ENCODE measurements at places on chromosomes 7 and 10.

GRCh38 chr10:77082601-77083252 lies 554.9 kb downstream of the KCNMA1 start:
- ATAC-seq: no peak

DNA sequence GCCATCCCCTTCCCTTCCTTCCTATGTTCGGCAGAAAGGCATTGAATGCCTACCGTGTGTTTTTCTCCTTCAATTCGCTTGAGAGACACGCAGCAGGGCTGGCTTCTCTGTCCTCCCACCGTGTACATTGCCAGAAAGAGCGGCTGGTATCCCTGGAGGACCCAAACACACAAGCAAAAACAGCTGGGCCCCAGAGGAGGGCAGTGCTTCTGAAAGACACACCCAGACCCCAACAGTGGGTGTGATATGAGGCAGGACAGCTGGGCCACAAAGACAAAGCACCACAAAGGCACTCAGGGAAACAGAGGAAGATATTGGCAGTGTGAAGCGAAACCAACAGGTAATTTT lies 133.1 kb upstream of the SH2B2 start:
- ATAC-seq: no peak

DNA sequence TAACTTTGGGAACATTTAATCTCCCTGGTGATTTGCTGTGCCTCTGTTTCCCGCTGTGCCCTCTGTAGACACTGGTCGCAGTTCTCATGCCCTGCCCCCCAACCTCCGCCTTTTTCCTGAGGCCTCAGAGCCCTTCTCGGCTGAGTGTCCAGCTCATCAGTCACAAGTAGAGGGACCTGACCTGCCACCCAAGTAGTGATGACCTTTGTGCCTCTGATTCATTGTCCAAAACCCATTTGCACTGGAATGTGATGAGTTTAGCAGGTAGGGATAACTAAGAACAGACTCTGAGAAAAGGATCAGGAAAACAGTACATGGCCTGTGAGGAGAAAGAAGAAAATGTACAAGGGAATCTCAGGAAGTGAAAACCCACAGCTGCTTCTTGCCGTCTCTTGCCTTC lies 58.8 kb downstream of the LANCL2 start:
- ATAC-seq: no peak

- ATAC-seq: no peak
These were observed 98.3 kb downstream of the KCNMA1 start for GRCh38 chr10:77539147-77539935.

- ATAC-seq: no peak
These were observed 217.5 kb downstream of the SDK1 start for GRCh38 chr7:3518546-3518945.

- no peak for ATAC-seq
These were observed 44.7 kb upstream of the TMEM229A start for GRCh38 chr7:124077546-124077945.

DNA sequence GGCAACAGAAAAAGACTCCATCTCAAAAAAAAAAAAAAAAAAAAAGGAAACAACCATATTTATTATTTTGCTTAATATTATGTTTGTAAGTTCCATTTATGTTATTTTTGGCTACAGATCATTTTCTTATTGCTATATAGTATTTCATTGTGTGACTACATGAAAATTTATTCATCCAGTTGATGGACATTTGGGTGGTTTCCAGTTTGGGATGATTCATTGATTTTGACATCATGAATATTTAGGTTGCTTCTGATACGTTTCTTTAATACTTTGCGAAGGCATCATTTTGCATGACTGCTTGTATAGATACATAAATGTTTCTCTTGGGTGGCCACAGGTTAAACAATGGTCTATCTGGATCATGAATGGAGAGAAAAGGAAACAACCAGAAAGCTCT lies 2.0 kb upstream of the NPSR1 start:
- ATAC-seq: no peak

DNA sequence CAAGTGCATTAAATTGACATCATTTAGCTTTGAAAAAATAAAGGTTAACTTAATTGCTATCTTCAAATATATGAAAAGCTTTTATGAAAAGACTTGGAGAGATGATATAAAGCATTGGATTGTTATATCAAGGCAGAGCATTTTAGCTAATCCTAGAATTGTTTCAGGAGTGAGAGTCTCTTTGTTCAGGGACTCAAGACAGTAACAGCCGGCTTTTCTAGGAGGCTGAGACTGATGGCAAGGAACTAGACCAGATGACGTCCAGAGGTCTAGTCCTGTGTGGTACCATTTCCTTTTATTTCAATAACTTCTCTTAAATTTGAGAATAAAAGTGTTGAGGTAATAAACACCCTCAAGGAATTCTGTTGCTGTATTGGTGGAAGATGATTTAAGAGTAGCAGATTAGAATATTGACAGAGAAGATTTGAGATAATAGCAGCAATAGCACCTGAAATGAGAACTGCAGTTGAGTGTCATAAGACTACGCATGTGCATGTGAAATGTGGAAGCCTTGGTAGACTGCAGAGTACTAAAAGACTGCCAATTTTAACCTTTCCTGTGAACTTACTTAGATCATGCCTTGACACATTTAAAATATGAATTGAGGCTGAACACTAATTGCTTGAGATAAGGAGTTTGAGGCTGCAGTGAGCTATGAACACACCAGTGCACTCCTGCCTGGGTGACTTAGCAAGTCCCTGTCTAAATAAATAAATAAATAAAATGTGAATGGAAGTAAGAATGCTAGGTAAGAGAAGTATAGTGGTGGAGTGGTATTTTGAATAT lies 79.6 kb downstream of the ZNRF2 start:
- no peak for ATAC-seq

- ATAC-seq: no peak
These were observed 1.3 kb upstream of the GET4 start for GRCh38 chr7:875051-875450.

DNA sequence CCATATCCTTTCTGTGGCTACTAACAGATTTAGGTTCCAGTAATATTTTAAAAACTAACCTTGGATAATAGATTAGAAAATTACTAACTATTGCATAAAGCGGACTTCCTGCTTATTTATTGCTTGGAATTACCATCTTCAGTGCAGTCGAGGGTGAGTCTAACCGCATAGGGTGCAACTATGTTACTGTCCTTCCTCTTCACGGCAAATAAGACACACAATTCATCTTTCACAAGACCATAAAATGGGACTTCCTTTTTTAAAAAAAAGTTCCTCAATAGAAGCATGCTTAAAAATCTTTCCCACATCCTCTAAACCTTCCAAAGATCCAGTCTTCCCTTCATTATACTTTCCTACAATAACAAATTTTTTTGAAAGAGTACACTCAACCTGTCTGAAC lies 2.1 kb downstream of the SLC25A40 start:
- no peak for ATAC-seq

DNA sequence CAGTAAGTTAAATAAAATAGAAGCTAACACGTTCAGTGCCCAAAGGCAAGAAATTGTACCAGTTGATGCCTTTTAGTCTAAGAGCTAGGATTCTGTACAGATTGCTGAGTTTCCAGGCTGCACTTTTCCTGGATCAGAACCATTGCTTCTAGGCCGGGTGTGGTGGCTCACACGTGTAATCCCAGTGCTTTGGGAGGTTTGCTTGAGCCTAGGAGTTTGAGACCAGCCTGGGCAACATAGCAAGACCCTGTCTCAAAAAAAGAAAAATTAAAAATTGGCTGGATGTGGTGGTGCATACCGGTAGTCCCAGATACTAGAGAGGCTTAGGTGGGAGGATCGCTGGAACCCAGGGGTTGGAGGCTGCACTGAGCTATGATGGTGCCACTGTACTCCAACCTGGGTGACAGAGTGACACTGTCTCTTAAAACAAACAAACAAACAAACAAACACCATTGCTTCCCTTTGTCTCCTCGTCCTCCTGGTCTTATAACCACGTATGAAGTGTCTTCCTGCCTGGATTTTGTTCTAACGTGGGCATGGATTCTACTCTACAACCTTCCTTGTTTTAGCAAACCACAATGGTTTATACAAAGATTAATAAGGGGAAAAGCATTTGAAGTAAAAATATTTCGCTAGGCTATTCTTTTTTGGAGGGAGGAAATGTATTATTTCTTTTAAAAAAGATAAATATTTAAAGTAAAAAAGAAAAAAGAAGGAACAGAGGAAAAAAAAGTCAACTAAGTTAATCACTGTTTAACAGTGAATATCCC lies 9.7 kb upstream of the CCNY start:
- ATAC-seq: no peak

DNA sequence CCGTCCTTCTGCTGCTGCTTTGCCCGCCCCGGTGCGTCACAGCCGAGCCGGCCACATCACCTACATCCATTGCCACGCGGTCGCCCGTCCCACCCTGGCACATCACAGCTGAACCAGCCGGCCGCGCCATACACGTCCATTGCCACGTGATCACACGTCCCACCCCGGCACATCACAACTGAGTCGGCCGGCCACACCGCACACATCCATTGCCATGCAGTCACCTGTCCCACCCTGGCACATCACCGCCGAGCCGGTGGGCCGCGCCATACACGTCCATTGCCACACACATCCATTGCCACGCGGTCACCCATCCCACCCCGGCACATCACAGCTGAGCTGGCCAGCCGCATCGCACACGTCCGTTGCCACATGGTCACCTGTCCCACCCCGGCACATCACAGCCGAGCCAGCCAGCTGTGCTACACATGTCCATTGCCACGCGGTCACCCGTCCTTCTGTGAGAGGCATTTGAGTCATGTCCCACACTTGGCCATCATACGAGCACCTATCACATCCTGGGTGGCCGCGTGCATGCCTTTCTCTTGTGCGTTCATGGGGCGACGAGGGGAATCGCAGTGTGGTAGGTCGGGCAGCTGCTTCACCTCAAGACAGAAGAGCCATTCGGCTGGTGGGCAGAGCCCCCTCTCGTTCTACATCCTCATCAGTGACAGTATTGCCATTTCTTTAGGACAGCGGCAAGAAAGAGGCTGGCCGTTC lies 58.6 kb downstream of the JAKMIP3 start:
- ATAC-seq: no peak

GRCh38 chr10:122062831-122063674 lies 74.1 kb downstream of the TACC2 start:
- ATAC-seq: peak; percentile 99

DNA sequence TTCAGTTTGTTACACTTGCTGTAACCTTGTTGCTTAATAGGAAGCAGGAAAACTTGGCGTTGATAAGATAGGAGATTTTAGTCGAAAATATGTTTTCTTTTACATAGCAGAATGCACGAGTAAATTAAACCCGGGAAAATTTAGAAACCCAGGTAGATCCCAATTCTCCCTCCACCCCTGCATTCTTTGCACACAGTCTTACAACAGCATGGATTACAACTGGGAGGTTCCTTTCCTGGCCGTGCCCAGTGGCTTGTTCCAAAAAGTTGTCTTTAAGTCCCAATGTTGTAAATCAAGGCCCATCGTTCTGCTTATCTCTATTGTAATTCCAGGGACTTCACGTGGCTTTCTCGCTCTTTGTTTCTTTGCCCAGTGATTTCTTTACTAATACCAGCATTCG lies 1.1 kb upstream of the DPY19L1 start:
- no peak for ATAC-seq

GRCh38 chr7:2956076-2956475 lies 87.6 kb downstream of the CARD11 start:
- no peak for ATAC-seq

DNA sequence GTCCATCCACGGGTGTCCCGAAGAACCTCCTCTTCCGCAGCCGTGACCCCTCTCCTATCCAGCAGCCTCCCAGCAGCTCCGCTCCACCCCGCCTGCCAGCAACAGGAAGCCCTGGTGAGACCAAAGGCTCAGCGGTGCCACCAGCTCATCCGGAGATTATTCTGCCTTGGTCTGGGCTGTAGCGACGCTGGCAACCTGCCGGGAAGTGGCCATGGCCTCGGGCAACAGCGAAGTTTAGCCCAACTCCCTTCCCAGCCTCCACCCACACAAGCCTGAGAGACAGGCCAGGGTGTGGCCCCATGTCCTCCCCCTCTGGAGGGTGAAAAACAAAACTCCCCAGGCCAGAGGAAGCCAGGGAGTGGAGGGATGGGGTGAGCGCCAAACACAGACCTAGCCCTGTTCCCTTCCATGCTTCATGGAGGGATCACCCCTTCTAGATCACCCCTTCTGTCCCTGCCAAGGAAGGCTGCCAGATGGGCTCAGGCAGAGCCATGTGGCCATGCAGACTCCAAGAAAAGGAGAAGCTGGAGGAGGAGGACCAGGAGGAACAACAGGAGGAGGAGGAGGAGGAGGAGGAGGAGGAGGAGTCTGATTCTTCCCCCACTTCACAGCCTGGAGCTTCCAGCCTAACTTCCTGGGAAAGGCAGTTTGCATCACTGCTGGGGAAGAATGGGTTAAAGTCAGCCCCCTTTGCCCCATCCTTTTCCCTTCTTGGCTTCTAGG lies 918 bp downstream of the CALHM2 start:
- peak; percentile 12 for ATAC-seq

DNA sequence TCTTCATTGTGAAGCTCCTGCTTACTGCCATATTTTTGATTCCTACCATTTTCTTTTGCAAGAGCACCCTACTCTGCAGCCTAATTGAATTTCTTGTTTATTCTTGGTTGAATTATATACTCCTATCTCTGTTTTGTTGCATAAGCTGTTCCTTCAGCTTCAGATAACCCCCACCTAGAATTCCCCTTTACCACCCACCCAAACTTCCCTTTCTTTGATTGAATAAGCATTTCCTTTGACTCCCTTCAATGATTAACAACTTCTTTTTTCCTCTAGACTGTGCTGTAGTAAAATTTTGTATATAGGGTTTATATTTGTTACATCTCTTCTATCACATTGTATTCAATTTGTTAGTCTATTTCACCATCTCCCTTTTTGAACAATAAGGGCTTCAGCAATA lies 168.1 kb downstream of the GPR37 start:
- ATAC-seq: no peak

DNA sequence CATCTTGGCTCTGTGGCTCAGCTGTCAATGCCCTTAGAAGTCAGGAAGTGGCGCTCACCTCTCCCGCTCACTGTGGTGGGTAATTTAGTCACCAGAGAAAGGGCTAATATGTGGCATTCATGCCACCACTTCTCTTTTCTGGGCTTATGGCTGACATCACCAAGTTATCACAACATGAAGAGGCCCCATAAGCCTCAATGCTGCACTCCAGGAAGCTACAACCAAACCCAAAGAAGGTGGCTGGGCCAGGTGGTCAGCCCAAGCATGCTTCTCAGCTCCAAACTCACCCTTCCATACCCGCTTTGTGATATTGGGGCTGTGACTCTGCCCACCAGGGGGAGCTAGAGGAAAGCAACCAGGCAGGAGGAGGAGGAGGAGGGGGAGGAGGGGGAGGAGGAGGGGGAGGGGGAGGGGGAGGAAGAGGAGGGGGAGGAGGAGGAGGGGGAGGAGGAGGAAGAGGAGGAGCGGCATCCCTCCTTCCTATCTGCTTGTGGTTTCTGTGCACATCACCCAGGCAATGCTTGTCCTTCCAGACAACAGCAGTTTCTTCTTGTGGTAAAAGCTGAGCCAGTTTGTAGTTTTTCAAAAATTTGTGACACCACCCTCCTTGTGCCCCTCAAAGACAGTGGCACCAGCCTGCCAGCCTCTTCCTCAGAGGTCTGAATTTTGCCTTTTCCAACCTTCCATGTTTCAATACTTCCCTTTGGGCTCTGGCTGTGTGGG lies 42.1 kb downstream of the CYP26A1 start:
- ATAC-seq: peak; percentile 63

DNA sequence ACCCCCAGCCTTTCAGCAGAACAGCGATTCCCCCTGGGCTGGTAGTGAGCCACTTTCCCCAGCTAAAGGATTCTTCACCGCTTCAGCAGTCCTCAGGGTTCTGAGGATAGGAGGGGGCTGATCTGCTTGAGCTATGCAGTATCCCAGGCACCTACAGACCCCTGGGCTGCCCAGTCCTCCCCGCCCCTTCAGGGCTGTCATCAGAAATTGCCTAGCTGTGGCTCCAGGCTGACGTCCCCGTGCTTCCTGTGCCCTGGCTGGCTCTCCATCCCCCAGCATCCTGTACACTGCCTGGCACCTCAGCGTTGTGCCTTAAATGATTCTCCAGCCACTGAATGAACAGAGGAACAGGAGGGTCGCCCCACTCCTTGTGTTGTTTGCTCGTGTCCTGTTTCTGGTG lies 38.4 kb upstream of the CDH23 start:
- peak; percentile 38 for ATAC-seq

Data from SK-N-SH treated with all-trans-retinoic acid at 6 μM for 48 hours (cell line).